ENCODE measurements at places on chromosomes 3 and 15. TPM values are rescaled to one million over a fixed set of nuclear protein-coding genes. Genes with fewer than 3 reads are reported as not detected.

DNA sequence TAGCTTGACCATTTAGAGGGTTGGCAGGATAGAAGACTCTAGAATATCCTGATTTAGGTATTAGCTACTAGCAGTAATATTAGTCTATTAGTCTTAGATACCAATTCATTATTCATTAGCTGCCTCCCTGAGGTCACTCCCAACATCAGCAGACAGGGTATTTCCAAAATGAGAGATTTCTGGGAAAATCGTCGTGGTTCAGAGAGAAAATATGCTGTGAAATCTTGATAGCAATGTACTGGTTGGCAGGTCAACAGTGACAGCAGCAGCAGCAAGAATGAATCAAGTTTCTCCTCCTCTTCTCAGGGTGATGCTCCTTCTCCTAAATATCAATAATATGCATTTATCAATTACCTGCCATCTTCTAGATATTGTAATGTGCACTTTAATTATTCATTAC, 41.3 kb upstream of the ROBO1 start:
- DNase-seq: no peak

- DNase-seq: no peak
These were observed 35.3 kb downstream of the OXNAD1 start for GRCh38 chr3:16300307-16300706.

GRCh38 chr3:140584549-140584948, 93.3 kb upstream of the TRIM42 start:
- DNase-seq: no peak

DNA sequence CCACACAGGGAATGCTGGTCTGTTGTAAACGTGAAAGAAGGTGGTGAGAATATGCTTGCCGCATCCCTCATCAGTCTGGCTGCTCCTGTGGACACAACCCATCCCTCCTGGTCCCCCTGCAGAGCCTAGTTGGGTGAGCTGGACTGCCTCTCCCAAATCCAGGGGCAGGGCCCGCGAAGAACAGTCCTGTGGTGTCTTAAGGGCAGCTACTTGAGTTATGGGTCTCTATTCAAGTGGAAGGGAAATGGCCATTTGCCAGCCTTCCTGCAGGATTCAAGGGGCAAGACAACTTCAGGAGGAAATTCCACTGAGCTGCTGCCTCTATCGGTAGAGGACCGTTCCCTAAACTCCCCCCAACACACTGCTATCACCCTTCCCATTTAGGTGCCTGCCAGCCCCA, 98.9 kb downstream of the IQSEC1 start:
- no peak for DNase-seq

GRCh38 chr3:32401556-32402081, 10.0 kb downstream of the CMTM7 start:
- peak; percentile 83 for DNase-seq

- DNase-seq: no peak
These were observed 341.7 kb downstream of the PYDC2 start for GRCh38 chr3:191802671-191803070.

- no peak for DNase-seq
These were observed 265.2 kb upstream of the GOLGA6L4 start for GRCh38 chr15:83970295-83970890.

GRCh38 chr3:184874709-184875644, 63.0 kb downstream of the VPS8 start:
- DNase-seq: no peak

DNA sequence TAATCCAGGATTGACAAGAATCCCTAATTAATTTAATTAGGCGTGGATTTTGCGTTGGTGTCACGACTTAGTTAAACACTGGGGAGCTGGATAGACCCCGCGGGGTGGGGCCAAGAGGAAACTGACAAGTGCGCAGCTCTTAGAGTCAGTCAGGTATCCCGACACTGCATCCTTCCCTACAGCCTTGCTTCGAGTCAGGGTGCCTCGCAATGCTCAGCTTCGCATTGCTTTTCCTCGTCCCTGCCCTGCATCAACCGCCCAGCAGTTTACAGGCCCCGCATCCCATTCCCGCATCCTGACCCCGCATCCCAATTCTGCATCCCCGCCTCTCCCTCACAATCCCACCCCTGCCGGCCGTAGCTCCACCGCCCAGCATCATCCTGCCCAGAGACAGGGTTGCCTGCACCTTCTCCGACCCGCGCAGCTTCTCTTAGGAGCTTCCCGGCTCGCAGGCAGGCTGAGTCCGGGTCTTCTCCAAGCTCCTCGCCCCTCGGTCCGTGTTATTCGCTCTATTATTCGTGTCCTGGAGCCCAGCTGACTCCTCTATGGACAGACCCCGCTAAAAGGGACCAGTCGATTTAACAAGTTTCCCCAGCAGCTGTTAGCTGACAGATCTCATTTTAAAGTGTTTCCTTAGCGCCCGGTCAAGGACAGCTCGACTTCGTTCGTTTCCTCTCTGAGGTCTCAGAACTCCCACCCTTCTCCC, 699 bp upstream of the SHOX2 start:
- DNase-seq: no peak

DNA sequence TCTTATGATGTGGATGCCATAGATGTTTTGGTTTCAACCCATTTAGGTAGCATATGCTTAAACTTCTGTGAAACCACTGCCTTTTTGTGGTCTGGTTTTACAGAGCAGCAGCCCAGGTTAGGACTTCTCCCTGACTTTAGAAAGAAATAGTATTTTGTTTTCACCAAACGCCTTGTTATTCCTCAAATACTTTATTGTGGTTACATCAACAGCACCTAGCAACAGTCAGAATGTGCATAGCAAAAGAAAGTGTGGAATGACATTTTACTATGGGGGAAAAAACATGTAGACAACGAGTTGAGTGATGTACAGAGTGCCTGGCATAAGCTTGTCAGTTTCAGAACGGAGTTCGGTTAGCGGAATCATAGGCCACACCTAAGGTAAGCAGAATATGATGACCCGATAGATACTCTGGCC, 159.2 kb downstream of the TPRG1 start:
- no peak for DNase-seq

DNA sequence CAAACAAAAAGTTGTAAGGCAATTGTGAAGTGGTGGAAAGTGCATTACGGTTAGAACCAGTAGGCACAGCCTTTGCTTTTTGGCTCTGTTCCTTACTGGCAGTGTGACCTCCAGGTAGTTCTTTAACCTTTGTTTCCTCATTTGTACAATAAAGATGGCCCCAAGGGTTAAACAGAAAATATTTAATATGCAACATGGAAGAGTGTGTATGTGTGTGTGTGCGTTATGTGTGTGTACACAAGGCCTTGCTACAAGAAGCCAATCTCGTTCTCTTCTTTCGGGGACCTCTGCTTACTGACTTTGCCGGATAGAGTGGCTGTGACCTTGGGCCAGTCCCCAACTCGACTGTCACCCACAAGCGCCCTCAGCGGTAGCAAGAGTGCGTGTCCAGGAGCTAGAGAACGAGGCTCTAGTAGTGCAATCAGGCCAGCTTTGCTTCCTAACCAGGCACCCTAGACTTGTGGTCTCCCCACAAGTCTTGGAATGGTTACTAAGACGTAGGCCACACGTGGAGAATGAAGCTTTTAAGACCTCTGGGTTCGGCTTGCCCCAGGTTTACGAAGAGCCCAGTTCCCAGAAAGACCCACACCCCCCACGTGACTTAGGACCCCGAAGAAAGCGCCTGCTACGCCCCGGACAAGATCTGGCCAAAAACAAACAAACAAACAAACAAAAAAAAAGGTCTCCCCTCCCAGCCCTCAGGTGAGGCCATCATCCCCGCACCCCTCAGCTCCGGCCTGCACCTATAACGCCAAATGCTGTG, 593 bp downstream of the CIAO2A start:
- DNase-seq: peak; percentile 51

DNA sequence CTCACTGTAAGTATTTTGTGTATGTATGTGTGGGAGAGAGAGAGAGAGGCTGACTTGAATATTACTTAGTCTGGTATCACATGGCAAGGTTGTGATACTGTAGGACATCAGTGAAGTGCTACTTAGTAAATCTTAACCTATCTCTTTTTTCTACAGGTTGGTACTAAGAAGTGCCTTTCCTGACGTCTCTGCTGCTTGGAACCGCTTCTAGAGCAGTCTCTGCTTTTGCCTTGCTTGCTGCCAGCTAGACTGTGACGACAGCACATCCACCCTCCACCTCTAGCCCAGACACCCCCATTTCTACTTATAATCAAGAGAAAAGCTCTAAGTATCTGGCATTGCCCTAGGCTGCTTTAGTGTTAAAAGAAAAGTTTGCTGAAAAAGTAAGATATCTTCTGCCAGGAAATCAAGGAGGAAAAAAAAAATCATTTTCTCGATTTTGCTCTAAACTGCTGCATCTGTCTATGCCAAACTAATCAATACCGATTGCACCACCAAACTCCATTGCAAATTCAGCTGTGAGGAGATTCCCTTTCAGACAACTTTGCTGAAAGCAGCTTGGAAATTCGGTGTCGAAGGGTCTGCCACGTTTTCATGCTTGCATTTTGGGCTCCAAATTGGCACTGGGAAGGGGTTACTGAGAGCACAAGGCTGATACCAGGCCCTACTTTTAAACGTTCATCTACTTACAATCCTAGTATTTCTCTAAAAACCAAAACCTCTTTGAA, 30.7 kb downstream of the MBNL1 start:
- no peak for DNase-seq

- DNase-seq: no peak
These were observed 87.5 kb downstream of the LRRFIP2 start for GRCh38 chr3:37086918-37087317.

GRCh38 chr15:43930556-43930955, 103.8 kb downstream of the WDR76 start:
- DNase-seq: peak; percentile 19

DNA sequence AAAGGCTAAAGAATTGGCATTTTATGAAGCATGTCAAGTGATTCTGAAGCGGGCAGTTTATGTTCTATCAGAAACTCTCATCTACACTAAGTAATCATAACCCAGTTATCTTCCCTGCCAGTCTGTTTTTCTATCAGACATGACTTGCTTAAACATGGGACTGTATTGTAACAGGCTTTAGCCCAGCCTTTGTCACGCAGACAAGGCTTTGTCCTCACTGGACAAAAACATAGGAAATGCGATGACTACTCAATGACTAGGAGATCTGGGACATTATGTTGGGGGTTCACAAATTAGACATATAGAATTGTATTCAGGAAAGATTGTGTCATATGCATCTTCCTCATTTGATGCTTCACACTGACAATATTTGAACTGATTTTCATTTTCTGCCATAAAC, 115.5 kb downstream of the GADL1 start:
- no peak for DNase-seq

DNA sequence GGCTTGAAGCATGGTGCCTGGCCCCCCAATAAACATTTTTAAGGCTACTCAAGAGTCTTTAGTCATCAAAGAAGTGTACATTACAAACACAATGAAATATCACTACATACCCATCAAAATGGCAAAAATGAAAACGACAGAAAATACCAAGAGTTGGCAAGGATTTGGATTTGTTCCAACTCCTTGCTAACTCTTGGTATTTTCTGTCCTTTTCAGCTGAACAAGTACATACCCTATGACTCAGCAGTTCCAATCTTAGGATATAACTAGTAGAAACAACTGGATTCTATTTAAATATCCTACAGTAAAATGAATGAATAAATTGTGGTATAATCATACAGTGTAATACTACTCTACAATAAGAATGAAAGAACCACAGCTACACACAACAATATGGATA, 25.1 kb upstream of the GABPB1 start:
- no peak for DNase-seq

GRCh38 chr15:56749982-56750381, 16.7 kb upstream of the ZNF280D start:
- DNase-seq: no peak

DNA sequence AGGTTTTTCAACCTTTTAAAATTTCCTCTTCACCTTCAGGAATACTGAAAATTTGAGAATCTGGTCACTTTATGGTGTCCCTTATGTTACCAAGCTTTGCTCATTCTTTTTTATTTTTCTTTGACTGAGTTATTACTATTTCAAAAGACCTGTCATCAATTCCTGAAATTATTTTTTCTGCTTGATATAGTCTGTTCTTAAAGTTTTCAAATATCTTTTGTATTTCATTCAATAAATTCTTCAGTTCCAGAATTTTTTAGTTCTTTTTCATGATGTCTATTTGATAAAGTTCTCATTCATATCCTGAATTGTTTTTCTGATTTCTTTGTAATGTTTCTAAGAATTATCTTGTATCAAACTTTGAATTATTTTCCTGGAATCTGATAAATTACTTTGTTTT, 63.9 kb downstream of the UQCC5 start:
- DNase-seq: no peak

- DNase-seq: no peak
These were observed at the start of gene CNTN3 for GRCh38 chr3:74614107-74614967. TSS of gene CNTN3 (minus strand) at chr3:74614659. CDS start at chr3:74521112, 93,547 bp downstream.

GRCh38 chr15:74403991-74404563, 29.7 kb downstream of the SEMA7A start:
- DNase-seq: no peak

DNA sequence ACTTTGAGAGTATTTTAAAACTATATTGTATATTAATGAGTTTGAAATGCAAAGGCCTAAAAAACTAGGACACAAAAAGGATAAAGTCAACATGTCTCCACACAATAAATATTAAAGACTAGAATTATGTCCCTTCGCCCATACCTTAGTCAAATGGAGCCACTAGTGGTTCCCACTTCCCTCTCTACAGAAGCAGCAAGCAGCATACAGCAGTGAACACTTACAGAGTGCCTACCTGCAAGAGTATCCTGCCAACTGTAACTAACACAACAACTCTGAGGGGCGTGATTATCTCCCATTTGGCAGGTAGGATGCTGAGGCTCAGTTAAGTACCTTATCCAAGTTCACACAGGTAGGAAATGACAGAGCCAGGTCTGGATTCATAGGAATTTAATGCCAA, 17.2 kb downstream of the DYNC1LI1 start:
- DNase-seq: no peak

DNA sequence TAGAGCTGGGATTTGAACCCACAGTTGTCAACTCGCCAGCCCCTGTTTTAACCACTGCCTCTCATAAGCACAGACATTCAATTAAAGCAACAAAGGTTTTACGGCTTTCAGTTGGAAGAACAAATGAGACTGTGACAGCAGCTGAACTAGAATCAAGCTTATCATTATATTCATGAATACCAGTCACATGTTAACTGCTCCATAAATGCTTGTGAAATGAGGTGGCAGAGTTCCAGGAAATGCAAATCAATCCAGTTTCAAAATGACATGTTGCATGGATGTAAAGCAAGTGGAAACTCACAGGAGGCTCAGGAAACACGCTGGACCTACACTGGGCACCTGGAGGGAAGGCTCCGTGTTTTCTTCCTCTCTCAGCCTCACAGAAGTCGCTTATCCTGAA, 3.9 kb downstream of the GP5 start:
- DNase-seq: no peak

The NUP210 gene
- 3.7 TPM for total RNA-seq

The ZNF501 gene
- 4.6 TPM for total RNA-seq

The UBE2Q2 gene
- total RNA-seq: 23.1 TPM

The RLBP1 gene
- total RNA-seq: not detected

The SIDT1 gene
- 1.6 TPM for total RNA-seq

The C2CD4A gene
- total RNA-seq: 0.25 TPM

The CYP11A1 gene
- total RNA-seq: 2.2 TPM

The CHCHD4 gene
- 25.5 TPM for total RNA-seq

The GTF2A2 gene
- total RNA-seq: 143 TPM

The GHRL gene
- total RNA-seq: 0.32 TPM

The PARP14 gene
- 20.9 TPM for total RNA-seq

The USP13 gene
- total RNA-seq: 181 TPM

The SPRED1 gene
- 6.4 TPM for total RNA-seq

The GHSR gene
- not detected for total RNA-seq

The FRMD4B gene
- total RNA-seq: 15.7 TPM
